Right kidney (tissue), 9 donors: ENCODE measurements at places on chromosomes 4 and X.

DNA sequence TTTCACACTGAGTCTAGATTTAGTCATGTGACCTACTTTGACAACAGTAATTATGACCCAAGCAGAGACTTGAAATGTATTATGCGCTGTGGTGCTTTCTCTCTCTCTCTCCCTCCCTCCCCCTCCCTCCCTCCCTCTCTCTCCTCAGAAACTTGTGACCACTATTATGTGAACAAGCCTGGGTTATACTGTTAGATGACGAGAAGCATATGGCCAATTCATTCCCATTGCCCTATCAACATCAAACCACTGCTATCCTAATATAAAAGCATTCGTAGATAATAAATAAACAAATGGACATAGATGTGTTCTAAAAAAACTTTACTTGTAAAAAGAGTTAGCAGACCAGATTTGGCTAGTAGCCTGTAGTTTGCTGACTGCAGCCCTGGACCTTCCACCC, 18.2 kb downstream of the FTHL17 start:
- DNase-seq = no peak

DNA sequence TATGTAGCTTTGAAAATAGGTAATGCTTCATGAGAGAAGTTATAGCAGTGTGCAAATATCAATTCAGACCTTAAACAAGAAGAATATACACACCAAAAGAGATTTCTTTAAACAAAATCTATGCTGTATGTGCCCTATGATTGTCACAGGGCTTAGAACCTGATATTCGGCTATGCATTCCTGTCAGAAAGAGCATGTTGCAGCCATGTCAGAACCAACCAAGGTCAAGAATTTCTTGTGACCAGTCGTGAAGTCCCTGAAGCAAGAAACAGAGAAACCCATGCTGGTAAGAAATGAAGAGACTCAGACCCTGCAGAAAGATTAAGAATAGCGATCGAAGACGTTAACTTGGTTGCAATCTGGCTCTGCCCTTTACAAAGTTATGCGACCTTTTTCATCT, 210.3 kb upstream of the SPIN4 start:
- DNase-seq = no peak

GRCh38 chrX:47707031-47707780, 48.2 kb upstream of the UXT start:
- DNase-seq = peak; percentile 2

- no peak for DNase-seq
These were observed 89.0 kb downstream of the DHX15 start for GRCh38 chr4:24495388-24495787.

DNA sequence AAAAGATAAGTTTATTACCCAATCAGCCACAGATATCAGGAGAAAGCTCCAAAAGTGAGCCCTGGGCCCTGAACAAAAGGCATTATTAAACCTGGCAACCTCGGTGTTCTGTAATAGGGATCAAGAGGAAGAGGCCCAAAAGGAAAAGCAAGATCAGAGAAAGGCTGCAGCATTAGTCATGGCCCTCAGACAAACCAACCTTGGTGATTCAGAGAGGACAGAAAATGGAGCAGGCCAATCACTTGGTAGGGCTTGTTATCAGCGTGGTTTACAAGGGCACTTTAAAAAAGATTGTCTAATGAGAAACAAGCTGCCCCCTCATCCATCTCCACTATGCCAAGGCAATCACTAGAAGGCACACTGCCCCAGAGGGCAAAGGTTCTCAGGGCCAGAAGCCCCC, 75.7 kb downstream of the AGTR2 start:
- no peak for DNase-seq

DNA sequence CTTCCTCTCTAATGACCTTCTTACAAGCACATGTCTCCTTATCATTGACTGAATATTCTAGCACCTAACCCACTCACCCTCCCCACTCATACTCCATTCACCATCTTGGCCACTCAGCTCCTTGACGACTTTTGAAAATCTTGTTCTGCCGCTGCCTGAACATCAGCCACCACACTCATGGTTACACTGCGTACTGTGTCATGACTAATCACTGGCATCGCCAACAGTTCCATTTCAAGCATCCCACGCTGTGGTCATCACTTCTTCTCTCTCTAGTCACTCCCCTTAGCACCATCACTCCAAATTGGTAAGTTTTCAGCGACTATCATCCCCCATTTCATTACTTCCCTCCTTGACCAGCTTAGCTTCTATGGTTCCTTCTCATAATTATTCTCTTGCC, 352.8 kb downstream of the MAPK10 start:
- DNase-seq = no peak

GRCh38 chr4:76420762-76421581, at the start of gene CCDC158:
Gene CCDC158 (minus strand): TSS chr4:76421141. CDS start chr4:76403207, 17,934 bp downstream.
- peak; percentile 70 for DNase-seq

- no peak for DNase-seq
These were observed 188.4 kb downstream of the PALLD start for GRCh38 chr4:168685136-168685809.

- DNase-seq = no peak
These were observed 258.5 kb upstream of the GIMD1 start for GRCh38 chr4:106627051-106627450.

- no peak for DNase-seq
These were observed 157.1 kb downstream of the CPXCR1 start for GRCh38 chrX:88903989-88904718.

GRCh38 chrX:124414281-124414680, 67.9 kb downstream of the SH2D1A start:
- DNase-seq = no peak

- no peak for DNase-seq
These were observed 27.9 kb upstream of the PAPSS1 start for GRCh38 chr4:107747748-107748486.

- DNase-seq = no peak
These were observed 188.4 kb downstream of the GASK1B start for GRCh38 chr4:157984285-157984911.

GRCh38 chr4:142419712-142420111, 426.4 kb downstream of the INPP4B start:
- no peak for DNase-seq

- no peak for DNase-seq
These were observed 267.8 kb upstream of the ANKRD50 start for GRCh38 chr4:124980276-124980752.

GRCh38 chr4:20831746-20832145, 131.5 kb downstream of the PACRGL start:
- no peak for DNase-seq

GRCh38 chr4:130147641-130148040, 1051.7 kb downstream of the C4orf33 start:
- DNase-seq = no peak

- DNase-seq = no peak
These were observed 96.6 kb upstream of the TBL1X start for GRCh38 chrX:9368262-9368661.

DNA sequence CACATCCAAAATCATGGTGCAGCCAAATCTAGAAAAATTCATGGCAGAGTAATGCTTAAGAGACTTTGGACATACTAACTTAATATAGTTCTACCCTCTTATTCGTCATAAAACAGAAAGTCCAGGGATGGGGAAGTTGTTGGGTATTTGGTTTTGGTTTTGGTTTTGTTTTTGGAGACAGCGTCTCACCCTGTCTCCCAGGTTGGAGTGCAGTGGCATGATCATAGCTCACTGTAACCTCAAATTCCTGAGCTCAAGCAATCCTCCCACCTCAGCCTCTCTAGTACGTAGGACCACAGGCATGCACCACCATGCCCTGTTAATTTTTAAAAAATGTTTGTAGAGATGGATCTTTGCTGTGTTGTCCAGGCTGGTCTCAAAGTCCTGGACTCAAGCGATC, 271.8 kb upstream of the TENM3 start:
- no peak for DNase-seq

GRCh38 chrX:148541584-148541940, 41.1 kb downstream of the AFF2 start:
- DNase-seq = no peak

- DNase-seq = no peak
These were observed 184.2 kb upstream of the CTSO start for GRCh38 chr4:156137679-156138473.

DNA sequence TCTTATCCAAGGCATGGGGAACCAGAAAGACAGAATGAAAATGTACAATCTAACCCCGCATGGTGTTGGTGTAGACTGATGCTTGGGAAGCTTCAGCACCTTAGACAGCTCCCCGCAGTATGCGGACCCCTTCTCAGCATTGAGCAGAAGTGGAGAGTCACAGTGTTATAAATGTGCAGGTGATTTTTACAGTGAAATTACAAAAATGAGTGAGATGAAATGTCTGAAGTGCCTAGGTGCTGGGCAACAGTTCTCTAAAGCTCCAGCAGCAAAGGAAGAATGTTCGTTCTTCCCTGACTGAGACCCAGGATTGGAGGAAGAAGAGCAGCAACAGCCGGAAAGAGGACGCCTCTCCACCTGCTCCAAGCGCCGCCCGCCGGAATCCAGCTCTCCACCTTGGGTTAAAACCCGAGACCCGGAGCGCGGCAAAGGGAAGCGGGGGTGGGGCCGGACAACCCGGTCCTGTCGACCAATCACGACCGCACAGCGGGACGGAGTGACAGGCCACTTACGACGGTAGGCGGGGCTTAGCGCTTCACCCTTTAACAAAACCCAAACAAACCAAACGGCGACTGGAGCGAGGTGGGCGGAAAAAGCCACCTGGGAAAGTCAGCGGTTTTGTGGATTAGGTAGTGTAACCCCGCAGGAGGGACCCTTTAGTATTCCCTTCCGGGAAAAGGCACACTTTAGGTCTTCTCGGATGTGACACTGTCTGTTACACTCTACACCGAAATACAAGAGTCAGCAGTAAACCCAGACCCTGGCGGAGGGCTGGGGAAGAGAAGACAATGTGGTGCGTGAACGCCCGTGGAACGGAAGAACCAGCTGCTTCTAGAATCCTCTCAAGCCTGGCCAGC, at the start of gene GLRA3:
Gene GLRA3, minus strand, starts transcription at position 403 of the 857 bp plus-strand sequence. CDS start 436 bp downstream, outside the sequence.
- DNase-seq = peak; percentile 71

DNA sequence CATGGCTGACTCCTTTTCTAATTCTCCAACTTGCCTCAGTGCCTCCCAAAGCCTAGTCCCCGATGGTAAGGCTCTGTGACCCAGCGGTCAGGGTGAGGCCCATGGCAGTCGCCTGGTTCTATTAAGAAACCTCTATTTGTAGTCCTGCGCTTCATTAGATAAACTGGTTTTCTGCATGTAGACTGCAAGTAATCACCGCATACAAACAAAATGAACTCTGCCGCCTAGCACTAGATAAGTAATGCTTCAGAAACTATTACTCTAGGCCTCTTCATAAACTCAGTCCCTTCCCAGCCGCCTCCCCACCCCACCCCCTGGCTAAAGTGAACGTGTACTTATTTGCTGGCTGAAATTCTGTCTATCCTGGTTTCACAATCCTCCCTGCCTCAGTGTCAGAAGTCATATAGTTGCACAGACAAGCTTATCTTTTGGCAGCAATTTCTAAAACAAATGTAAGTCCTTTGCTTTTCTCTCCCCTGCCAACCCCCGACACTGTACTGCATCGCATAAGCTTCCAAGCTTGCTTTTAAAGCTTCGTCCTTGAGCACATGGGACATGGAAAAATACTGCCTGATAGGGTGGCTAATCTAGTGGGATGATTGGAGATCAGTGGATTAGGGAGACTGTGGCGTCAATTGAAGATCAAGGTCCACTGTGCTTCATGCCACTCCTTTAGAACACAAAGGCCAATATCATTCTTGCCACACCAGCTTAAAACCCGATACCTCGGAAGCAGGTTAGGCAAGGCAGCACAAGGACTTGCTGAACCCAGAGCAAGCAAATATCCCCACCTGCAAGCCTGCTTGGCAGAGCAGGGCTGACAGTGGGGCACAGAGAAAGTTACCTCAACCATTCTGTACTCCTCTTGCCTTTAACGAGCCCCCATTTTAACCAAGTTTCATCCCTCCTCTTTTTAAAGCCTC, 125.8 kb downstream of the IRF2 start:
- no peak for DNase-seq

DNA sequence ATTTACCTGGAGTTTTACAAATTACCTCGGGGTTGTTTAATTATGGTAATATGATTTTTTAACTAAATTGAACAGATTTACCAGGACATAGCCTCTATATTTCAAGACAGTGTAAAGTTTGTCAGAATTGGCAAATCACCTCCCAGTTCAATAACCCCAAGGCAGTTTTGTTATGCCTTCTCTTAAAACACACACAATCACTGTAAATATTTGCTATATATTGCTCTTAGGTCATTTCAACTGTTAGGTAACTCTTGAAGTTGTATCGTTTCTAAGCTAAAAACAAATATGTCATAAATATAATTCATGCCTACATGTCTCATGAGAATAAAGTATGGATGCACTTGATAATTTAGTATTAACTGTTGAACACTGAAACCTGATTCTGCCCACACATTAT, 24.1 kb downstream of the PDLIM5 start:
- DNase-seq = no peak

GRCh38 chrX:24357106-24357505, 3.3 kb upstream of the SUPT20HL1 start:
- no peak for DNase-seq

GRCh38 chr4:123599920-123600810, 203.6 kb downstream of the SPRY1 start:
- peak; percentile 41 for DNase-seq

DNA sequence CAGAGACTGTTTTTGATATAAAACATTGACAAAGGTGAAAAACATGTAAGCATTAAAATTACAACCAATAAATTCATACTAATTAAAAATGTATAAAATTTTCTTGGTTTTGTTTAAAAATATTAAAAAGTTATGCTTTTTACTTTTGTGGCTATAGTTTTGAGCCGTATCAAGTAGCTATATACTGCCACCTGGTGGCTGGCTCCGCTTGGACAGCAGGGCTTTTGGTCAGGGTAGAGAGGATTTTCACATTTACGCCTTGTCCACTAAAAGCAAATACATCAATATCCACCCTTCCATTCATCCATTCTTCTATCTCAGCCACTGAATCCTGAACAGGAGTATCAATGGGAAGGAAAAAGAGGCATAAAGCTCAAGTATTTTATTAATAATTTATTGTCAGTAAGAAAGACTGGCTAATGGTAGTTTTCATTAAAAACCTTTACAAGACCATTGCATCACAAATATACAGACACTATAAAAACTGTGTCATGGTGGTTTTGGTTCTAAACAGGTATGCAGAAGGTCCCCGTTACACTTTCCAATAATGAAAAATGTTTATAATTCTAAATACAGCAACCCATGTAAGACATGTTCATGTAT, 32.1 kb upstream of the MTNR1A start:
- peak; percentile 39 for DNase-seq

GRCh38 chr4:2051086-2051485, 8.0 kb upstream of the NAT8L start:
- DNase-seq = no peak

DNA sequence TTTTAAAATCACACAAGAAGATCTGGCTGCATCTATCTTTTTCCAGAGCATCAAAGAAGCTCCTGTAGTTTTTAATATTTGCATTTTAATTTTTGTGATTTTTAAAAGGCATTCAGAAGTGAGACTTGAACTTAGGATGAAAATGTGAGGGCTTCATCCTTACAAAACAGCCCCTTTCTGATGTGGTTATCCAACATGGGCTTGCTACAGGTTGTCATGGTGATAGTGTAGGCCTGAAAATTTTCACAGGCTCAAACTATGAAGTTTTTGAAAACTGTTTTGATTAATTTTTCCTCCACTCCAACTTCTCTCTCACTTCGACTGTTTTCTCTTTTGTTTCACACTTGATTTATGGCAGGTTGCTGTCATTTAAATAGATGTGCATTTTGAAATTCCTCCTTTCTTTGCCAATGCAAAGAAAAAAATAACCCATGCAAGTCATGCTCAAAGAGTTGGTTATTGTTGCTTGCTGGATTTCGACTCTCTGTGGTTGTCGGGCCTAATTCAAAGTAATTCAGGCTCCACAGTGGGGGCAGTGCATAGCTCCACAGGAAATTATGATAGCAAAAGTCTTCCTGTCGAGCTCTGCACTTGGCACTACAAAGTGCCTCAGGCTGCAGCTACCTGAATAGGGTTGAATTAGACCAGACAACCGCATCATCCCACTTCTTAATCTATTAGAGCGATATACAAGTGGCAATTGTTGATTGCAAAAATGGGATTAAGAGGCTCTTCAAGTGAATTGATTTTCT, 201.0 kb upstream of the GPR101 start:
- DNase-seq = no peak
